ENCODE measurements at places on chromosomes 5 and 9. TPM values are rescaled to one million over a fixed set of nuclear protein-coding genes. Genes with fewer than 3 reads are reported as not detected.

GLDC gene
- polyA plus RNA-seq, result 0.58 TPM

FAM219A gene
- polyA plus RNA-seq, result 1.7 TPM

- DNase-seq, result no peak
Measured at GRCh38 chr9:126631254-126631653, 17.5 kb downstream of the LMX1B start.

IL33 gene
- not detected for polyA plus RNA-seq

DNA sequence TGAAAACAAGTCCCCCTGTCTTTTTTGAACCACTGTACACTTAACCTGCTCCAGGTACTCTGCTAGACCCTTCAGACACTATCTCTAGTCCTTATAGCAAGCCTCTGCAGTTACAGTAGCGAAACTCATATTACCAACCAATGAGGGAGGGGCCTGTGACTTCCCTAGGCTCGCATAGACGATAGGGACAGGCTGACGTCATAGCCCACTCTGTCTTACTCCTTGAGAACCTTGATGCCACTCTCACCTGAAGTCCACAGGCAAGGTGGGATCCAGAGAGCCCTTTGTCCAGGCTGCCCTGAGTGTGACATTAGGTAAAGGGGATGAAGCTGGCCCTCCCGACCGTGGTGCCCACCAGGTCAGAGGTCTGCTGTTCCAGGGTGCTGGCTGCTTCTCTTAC lies 65.3 kb downstream of the ACTBL2 start:
- DNase-seq, result no peak

DNA sequence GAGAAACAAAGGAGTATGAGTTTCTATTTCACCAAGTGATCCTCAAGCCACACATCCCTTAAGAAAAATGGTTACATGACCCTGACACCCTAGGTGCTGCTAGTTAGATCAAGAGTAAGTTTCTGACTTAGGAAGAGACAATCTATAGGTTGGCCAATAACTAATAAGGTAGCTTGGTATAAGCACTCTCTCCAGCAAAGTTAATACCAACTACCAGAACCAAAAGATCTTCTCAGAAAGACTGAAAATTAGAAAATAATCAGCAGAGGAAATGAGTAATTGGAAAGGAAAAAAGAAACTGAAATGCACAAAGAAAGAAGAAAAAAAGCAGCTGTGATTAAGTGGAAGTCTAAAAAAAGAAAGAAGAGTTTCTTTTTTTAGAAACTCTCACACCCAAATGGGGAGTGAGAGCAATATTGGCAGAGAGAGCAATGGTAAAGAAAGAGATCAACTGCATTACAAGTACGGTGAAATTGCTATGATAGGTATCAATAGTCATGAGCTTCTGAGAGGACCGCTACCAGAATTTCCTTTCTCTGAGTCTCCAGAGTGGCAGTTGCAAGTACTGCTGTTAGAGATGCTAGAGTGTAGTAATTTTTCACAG lies 195.5 kb downstream of the TMEM167A start:
- DNase-seq, result no peak

GRCh38 chr5:30572279-30572678 lies 621.2 kb upstream of the CDH6 start:
- no peak for DNase-seq

DNA sequence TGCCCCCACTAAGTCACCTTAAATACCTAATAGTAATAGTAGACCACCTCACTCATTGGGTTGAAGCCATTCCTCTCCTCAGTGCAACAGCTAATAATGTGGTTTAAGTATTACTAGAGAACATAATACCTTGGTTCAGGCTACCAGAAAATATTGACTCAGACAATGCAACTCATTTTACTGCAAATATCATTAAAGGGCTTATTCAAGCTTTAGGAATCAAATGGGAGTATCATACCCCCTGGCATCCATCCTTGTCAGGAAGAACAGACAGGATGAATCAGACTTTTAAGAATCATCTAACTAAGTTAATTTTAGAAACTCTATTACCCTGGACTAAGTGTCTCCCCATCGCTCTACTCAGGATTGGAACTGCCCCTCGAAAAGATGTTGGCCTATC lies 6.8 kb upstream of the RNF180 start:
- no peak for DNase-seq

DNA sequence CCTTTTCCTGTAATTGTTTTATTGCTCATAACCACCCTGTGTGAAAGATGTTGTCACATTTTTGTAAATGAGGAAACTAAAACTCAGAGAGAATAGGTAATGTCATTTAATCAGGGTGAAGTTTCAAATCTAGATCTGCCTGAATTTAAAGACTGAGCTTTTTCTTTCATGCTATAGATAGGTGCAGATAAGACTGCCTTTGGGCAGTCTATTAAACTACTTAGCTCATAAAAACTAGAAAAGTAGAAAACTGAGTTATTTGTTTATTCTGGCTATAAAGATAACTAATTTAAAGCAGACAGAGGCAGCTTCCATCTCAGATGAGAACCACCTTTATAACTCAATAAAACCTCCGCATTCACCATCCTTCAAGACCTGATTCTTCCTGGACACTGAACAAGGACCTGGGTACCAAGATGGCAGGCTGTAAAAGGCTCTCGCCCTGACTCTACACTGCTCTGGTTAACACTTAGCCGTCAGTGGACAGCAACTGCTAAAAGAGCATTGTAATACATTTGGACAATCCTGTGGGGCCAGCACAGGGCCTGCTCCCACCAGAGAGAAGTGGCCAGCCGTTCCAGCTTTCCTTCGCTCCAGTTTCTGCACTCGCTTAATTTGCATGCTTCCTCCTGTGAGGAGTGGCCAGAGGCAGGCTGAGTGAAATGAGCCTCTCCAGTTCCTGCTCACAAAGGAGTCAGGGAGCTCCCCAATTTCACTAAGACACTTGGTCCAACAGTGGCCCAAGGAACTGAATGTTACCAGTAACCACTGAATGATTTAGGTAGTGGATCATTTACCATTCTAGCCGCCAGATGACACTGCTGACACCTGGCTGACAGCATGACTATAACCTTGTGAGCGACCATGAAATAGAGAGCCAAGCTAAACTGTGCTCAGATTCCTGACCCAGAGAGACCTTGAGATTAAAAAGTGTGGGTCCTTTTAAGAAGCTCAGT lies 566.4 kb downstream of the EFNA5 start:
- no peak for DNase-seq

DNA sequence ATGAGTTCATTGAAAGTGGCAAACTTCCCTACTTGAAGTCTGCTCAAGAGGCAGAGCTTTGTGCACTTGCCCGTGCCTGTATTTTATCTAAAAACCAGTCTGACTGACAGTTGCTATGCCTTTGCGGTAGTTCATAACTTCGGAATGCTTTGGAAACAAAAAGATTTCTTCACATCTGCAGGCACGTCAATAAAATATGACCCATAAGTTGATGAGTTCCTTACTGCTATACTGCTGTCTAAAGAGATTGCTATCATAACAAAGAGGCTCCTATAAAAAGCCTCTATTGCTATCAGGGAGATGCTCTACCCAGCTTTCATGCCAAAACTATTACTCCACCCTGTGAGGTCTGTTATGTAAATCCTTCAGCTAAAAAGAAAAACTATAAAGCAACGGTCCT lies 25.4 kb upstream of the RNF20 start:
- no peak for DNase-seq

DNA sequence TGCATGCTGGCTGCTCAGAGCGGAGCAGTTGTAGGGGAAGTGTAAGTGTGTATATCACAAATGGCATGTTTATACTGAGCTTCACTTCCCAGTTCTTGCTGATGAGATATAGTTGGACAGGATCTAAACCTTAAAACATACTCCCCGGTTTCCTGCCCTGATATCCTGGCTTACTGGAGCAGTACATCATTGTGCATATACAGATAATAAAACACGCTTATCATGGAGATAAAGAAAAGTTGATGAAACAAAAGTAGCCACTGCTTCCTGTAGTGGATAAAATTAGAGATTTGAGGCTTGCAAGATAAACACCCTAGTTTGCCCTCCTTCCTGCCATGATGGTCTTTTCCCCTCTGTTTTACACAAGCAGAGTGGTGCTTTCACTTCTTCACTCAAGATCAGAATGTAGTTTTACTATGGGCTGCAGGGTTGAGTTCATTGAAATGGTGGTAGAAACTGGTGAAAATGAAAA lies 15.0 kb downstream of the NPR3 start:
- no peak for DNase-seq

TAF1L gene
- polyA plus RNA-seq, result not detected

FBN2 gene
- polyA plus RNA-seq, result not detected

DNA sequence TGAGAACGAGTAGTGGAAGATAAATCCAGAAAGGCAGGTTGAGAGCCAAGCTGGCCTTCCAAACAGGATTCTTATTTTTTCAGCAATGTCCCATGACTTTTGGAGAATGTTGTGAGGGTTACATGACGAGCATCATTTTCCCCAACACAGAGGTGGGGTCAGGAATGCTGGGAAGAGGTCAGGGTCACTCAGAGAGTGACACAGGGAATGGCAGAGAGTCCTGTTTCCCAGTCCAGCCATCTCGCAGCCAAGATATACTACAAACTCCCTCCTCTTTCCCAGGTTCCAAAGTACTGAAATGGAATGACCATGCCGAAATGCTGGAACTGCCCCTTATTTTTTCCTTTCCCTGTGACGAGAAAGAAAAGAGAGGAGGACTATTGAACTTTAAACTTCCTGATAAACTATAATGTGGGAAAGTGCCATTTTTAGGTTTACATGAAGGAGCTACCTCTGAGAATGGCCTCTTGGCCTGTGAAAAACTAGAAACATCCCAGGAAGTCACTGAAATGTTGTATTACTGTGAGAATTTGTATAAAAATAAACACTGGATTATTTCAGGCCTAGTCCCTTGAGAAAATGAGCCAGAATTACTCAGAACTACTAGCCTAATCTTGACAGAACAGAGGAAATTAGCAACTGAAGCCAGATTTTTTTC lies 420.4 kb downstream of the CETN3 start:
- DNase-seq, result no peak

GRCh38 chr5:42879291-42879690 lies 67.6 kb upstream of the SELENOP start:
- DNase-seq, result no peak

GRCh38 chr5:128539038-128539429 lies 989 bp upstream of the FBN2 start:
- DNase-seq, result no peak

DNA sequence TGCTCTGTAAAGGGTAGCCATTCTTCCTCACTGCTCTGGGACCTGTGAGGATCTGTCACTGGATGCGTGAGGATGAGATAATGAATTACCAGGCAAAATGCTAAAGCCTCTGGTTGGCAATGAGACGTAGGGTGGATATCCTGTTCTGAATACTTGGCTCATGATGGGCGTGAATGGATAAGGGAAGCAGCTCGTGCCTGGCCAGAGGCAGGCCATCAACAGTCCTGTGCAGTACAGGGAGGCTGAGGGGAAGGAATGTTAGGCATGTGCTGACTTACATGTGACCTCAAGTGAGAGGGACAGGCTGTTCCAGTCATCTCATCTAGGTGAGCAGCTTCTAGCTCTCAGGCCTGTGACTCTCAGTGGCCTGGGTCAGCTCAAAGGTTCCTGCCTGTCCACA lies 172.8 kb downstream of the CARTPT start:
- no peak for DNase-seq

DNA sequence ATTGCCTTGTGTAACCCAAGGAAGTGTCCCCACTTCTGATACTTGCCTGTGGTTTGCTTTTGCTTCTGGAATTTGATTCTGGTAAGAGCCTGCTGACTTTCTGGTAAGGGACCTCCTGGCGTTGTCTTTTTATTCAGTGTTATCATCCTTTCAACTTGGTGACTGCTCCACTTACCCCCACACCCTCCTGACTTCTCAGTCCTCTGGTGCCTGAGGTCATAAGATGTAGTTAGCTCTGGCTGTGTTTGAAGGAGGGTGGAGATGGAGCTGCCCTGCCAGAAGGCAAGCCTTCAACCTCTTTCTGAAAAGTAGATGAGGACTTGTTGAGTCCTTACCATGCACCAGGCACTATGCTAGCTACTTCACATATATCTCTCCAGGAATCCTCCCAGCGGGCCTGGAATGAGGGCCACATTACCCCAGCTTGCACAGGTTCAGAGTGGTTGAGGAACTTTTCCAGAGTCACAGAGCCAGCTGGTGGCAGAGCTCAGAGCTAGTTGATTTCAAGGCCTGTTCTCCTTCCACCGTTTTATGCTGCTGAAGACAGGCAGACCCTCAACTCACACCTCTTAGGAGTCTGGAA lies 45.2 kb upstream of the PITX1 start:
- DNase-seq, result no peak

DNA sequence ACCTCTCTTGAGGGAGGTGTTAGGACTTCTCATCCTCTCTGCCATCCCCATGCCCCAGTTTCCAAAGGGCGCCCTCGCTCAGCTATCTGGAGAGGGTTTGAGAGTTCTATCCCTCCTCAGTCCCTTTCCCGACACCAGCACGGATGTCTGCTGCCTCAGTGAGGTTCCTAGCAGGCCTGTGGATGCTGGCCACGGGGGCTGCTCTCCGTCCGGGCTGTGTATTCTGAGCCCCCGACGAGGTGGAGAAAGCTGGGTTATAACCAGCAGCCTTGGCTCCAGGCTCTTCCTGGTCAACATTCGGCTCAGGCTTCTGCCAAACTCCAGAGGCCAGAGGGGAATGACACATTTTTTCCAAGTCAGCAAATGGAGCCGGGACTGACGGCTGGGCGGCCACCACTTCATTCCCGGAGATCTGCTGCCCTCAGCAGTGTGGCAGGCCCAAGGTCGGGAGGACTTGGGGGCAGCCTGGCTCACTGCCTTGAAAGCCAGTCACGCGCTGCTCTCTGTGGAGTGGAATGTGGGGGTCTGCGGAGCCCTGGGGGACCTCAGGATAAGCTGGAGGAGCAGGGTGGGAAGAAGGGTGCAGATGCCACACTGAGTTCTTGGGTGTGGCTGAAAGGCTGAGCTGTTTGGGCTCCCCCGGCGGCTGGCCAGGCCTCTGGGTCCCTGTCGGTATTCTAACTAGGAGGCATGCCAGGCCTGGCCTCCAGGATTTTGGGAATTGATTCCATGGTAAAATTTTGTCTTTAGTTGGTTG lies 27.4 kb downstream of the PTPA start:
- no peak for DNase-seq

NDUFA8 gene
- 74.4 TPM for polyA plus RNA-seq

SLC45A2 gene
- polyA plus RNA-seq, result not detected

GRCh38 chr5:122316656-122317055 lies 4.6 kb downstream of the SNCAIP start:
- DNase-seq, result no peak

SPINK4 gene
- polyA plus RNA-seq, result not detected

DNA sequence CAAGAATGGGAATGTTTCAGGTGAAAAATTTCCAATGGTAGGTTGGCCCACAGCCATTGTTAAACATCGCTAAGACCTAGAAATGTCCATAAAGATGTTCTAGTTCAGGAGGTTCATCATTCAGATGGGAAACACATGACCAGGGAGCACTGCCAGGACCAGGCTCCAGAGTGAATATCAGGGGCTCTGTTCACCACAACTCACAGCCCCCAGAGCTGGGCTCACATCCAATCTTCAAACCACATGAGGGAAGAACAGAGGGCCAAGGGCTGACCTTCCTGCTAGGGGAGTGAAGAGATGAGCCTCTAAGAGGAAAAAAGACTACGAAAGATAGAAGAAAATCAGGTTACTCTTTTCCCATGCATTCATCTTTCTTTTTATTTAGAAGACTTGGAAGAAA lies 205.8 kb downstream of the SEMA5A start:
- no peak for DNase-seq

- DNase-seq, result no peak
Measured at GRCh38 chr5:133453831-133454230, 158.5 kb downstream of the FSTL4 start.

CD72 gene
- 5.1 TPM for polyA plus RNA-seq
